ENCODE measurements at places on chromosomes 2 and 18. TPM values are rescaled to one million over a fixed set of nuclear protein-coding genes. Genes with fewer than 3 reads are reported as not detected.

Gene TXNDC2
- 0.45 TPM for total RNA-seq

Gene INHBB
- 20.0 TPM for total RNA-seq

Gene EGR4
- total RNA-seq = 0.28 TPM

Gene MROH2A
- total RNA-seq = 0.26 TPM

Gene BOLL
- not detected for total RNA-seq

Data from A549 treated with Mapracorat at 1 μM for 4 hours (cell line).